ENCODE measurements at places on chromosomes 13 and 19.
A peak's percentile ranks its signal among the peaks of the same experiment; 100 is the strongest.

- DNase-seq: no peak
Observed at GRCh38 chr19:45742969-45743368, 9.7 kb downstream of the MEIOSIN start.

DNA sequence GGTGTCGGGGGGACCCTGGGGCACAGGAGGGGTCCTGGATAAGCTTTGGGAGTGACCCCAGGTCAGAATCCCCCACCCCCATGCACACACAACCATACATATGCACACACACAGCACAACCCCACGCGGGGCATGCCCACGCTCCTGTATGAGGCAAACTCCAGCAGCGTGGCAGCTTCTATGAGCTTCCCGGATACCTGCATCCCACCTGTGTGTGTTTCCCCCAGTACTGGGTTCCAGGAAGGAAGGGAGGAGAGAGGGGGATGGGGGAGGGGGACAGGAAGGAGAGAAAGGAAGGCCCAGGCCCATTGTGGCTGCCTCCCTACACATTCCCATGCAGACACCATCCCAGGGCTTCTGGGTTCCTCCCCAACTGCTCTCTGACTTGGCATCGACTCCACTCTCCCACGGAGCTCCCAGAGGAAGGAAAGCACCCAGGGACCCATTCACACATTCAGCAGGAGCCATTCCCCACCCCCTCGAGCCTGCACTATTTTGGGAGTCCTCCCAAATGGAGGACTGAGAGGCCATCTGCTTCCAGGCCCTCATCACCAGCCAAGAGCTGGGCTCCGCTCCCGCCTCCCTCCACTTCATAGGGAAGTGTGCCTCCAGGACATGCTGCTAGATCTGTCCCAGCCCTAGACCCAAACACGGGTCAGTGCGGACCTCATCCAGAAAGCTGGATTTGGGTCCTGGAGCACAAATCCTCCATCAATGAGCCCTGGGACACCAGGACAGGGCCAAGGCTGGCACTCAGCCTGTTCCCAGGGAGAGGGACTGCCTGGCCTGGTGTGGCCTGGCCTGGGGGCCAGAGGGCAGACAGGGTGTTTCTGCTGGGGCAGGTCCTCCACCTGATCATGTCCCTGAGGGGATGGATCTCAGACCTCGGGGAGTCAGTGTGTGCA lies 13.2 kb downstream of the PRR36 start:
- no peak for DNase-seq

GRCh38 chr13:100636441-100636840 lies 38.2 kb downstream of the TMTC4 start:
- no peak for DNase-seq

GRCh38 chr13:72849571-72849970 lies 67.6 kb downstream of the PIBF1 start:
- no peak for DNase-seq

DNA sequence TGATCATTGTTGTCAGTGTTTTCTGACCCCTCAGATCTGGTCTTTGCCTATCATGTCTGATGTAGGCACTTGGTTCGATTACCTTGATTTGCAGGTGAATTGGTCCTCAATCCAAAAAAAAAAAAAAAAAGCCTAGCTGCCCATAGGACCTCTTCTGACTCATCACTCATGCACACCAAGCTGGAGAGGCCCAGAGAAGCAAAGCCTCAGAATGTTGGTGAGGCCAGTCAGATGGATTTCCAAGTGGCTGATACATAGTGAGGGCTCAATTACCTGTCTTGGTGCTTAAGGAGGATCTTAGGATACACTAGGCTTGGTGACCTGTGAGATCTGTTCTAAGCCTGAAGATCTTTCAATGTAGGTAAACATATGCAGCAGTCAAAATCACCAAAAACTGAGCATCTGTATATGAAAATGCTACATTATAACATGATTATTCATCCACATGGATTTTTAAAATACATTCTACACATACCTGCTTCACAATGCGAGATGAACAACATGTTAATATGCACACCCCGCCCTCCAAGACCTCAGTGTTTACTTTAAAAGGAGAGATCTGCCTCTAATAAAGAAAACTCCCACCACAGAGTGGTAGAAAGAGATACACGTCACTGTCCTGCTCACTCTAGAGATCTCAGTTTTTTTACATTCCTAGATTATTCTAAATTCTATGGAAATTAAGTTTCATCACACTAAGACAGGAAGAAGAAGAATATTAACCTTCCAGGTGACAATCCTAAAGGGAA lies 79.9 kb upstream of the RAP2A start:
- DNase-seq: peak; percentile 52

DNA sequence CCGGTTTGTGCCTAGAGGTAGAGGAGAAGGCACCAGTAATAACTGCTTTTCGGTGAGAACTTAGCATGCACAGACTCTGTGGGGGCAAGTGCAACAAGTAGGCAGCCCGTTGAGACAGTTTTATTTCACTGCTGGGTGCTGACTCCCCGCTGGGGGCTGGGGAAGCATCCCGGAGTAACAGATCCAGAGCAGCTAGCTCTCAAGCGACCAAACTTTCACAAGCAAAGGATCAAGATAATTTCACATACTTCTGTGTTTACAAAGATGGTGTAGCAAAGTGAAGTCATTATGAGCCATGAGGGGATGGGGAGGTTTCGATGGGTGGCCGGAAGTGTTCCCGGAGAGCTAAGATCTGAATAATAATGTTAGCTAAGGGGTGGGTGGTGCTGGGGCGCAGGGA lies 2.8 kb downstream of the NACC1 start:
- peak; percentile 53 for DNase-seq

GRCh38 chr19:33268162-33268991 lies 34.0 kb downstream of the CEBPA start:
- DNase-seq: no peak

GRCh38 chr13:26498656-26499601 lies 58.6 kb upstream of the WASF3 start:
- peak; percentile 28 for DNase-seq

DNA sequence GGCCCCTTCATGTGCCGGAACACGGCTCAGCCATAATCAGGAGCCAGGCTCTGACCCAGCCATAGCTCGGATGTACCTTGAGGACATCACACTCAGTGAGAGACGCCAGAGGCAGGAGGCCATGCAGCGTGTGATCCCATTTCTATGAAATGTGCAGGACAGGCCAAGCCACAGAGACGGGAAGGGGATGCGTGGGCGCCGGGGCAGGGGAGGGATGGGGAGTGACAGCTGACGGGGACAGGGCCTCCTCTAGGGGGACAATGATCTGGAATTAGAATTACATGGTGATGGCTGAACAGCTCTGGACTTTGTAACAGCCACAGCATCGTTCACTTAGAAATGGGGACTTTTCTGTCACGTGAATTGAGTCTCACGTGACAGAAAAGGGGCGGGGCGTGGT lies 34.9 kb downstream of the SBNO2 start:
- DNase-seq: no peak

DNA sequence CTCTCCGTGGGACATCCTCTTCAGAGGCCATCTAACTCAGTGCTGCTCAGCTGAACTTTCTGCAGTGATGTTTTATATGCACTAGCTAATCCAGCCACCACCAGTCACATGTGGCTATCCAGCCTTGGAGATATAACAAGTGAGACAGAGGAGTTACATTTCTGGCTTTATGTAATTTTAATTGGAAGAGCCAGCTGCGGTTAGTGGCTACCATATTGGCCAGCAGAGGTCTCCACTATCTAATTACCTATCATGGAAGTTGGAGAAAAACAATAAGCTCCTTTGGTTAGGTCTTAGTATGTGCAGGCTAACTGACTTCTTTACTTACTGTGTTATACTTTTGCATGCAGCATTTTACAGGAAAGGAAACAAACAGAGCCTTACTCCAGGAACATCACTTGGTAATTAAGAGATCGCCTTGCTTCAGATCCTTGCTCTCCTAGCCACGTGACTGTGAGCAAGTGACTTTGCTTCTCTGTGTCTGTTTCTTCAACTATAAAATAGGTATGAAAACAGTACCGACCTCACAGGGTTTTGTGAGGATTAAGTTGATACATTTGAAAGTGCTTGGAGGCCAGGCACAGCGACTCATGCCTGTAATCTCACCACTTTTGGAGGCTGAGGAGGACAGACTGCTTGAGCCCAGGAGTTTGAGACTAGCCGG lies 1.6 kb upstream of the KLK10 start:
- peak; percentile 58 for DNase-seq

GRCh38 chr13:45299194-45299593 lies 41.8 kb downstream of the TPT1 start:
- no peak for DNase-seq

- no peak for DNase-seq
Observed at GRCh38 chr19:56174550-56174949, 1.3 kb upstream of the GALP start.

- DNase-seq: no peak
Observed at GRCh38 chr19:29271341-29271740, 58.4 kb upstream of the UQCRFS1 start.

DNA sequence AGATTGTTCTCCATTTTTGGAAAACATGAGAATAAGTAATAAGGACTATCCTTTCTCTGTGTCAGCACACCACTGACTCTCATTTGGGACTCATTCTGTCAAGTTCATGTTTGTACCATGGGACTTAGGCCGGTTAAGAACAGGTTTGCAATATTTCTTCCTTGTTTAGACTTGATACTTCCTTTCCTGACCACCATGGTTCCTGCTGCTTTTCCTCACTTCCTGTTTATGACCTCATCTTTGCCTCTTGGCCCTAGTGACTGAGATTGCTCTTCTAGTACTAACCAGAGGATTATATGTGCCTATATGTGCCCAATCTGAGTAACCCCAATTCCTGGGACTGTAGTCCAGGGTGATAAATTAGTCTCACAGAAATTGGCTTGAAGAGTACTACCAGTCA lies 32.5 kb upstream of the NDFIP2 start:
- DNase-seq: no peak

DNA sequence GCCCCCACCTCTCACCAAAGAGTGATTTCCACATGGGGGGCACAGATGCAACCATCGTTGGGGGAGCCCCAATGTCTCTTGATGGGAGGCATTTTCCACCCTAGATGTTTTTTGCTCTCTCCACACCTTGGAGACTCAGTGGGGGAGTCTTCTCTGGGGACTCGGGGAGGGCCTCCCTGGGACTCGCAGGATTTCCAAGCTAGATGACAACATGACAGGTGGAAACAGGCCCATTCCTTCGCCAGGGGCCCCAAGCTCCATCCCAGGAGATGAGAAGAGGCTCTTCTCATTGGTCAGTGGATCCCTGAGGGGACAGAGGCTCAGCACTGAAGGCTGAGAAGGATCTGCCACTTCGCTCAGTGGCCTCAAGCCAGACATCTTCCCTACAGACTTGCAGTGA lies 12.7 kb upstream of the KIR2DL4 start:
- no peak for DNase-seq

DNA sequence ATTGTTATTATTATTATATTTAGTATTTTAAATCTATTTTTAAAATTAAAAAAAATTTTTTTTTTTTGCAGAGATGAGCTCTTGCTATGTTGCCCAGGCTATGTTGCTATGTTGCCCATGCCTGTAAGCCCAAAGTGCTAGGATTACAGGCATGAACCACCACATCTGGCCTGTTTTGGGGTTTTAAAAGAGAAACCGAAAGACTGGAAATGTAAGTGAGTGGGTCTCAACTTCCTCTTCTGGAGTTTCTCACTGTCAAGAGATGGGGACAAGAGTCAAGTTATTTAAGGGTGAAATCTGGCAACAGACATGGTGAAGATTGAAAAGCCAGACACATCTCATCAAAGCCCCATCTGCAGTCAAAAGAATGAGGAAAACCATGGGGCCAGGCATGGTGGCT lies 4.2 kb upstream of the OR7G3 start:
- DNase-seq: no peak

DNA sequence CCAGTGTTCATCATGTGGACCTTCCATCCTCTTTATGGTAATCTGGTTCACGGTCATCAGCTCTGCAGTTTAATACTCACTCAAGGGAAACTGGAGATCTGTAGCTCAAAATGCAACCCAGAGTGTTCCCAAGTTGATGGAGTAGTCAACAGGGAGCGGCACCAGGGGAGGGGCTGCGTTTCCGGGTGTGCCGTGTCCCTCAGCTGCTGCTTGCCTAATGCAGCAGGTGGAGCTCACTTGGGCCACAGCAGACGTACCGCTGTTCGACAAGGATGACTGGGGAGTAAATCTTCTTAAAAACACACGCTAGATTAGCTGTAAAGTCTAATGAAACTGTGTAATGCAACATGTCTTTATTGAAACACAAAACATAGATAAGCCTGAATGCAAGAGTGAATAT lies 81.1 kb downstream of the TNFSF13B start:
- DNase-seq: no peak

GRCh38 chr19:10206226-10206885 lies 11.6 kb upstream of the DNMT1 start:
- no peak for DNase-seq

DNA sequence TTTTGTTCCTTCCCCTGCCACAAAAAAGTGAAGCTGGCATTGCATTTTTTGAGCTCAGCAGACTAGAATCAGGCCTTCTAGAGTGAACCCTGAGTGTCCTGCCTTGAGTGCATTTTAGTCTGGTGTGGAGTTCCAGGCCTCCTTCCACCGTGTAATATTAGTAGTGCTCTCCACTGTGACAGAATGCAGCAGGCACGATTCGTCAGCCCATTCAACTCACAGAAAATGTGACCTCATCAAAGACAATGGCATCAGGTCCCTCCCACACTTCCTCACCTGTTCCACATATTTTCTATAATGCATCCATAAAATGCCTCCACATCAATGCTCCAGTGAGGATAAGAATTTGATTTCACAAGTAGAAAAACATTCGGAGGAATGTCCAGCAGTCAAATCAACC lies 227.6 kb downstream of the FGF9 start:
- DNase-seq: no peak

DNA sequence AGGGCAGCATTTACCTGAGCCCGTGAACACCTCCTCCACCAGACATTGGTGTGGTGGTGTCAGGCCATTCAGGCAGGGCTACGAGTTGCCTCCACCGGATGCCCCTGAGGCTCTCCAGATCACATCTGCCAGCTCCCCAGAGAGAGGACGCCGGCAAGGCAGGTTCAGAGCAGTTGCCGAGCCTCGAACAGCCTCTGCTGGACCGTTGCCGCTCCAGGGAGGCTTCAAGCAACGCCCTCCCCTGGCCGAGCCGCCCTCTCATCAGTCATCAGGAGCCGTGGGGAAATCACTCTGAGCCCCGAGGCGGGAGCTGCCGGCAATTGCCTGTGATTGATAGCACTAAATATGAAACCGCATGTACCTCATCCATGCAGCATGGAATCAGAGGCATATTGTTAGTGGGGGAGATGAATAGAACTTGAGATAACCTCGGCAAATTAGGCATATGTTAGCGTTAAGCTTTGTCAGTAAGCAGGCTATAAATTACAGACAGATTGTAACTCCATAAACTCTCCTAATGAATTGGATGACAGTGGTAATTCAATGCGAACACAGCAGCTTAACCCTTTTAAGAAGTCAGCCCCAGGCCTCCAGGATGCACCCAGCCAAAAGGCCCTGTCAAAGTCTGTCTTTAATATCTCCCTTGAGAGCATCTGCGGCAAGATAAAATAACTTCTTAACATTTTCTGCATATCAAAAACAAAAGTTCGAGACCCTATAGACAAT lies 29.8 kb upstream of the SPACA7 start:
- DNase-seq: no peak
